ENCODE measurements at places on chromosomes 3 and 15. TPM values are rescaled to one million over a fixed set of nuclear protein-coding genes. Genes with fewer than 3 reads are reported as not detected.

DNA sequence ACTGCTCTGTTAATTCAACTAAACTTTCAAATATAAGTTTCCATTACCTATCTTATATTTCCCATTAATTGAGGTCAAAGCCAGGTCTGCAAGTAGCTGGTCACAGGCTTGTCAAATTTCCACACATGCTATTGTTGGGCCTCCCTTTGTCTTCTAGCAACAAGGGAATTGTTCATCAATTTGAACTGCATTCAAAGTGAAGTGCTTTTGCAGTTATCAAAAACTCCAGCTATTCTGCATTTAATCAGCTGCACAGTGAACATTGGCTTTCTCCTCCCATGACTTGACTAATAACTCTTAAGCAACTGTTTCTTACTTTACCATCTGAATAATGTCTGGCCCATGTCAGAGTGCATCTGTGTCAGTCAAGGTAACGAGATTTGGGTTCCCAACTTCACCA lies 198.4 kb downstream of the KCNH8 start:
- H3K4me3 ChIP-seq = no peak overlapping the region
- peaks cover 2% of the 10 kb centered on the region for H3K27me3 ChIP-seq
- no peak for DNase-seq
- no peak overlapping the region for H3K27ac ChIP-seq
- no peaks in the 10 kb centered on the region for H3K4me1 ChIP-seq

DNA sequence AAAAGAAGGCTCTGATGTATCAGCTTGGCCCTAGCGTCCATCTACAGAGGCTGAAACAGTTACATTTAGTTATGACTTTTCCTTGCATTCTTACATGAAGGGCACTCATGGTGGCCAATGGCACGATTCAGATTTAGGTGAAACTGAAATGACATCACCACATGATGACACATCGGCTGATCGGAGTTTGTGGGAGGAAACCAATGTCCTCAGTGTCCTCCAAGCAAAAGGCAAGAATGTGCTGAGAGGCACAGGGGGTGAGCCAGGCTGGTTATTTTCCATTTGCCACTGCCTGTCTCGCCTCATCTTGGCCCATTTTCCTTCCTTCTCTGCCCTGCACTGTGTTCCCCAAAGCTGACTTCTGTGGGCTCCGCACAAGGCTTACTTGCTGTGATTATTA lies 34.4 kb downstream of the TARS3 start:
- H3K4me3 ChIP-seq = no peak overlapping the region
- peaks cover 31% of the 10 kb centered on the region for H3K36me3 ChIP-seq
- DNase-seq = peak; percentile 61
- peaks cover 28% of the 10 kb centered on the region for H3K4me1 ChIP-seq
- no peaks in the 10 kb centered on the region for H3K27me3 ChIP-seq
- H3K27ac ChIP-seq = no peak overlapping the region

DNA sequence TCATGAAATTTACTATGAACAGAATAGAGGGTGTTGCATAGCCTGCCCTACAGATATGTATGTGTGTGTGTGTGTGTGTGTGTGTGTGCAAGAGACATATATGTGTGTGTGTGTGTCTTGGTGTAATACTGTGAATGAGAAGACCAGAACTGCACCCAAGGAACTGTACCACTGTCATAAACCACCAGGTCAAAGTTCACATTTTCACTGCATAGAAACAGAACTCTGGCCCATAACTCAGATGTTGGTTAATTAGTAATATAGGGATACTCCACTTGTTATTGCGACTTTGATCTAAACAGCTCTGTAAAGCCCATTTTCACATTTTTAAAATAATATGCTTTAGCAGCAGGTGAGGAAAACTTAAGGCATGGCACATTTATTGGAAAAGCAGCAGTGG lies 111.8 kb downstream of the IGF2BP2 start:
- no peak for DNase-seq
- peaks cover 10% of the 10 kb centered on the region for H3K27me3 ChIP-seq
- no peaks in the 10 kb centered on the region for H3K36me3 ChIP-seq
- H3K4me1 ChIP-seq = no peaks in the 10 kb centered on the region

- H3K4me1 ChIP-seq = peaks cover 26% of the 10 kb centered on the region
- no peak overlapping the region for H3K4me3 ChIP-seq
- peaks cover 5% of the 10 kb centered on the region for H3K27me3 ChIP-seq
Measured at GRCh38 chr3:197424674-197425484, 126.5 kb upstream of the DLG1 start.

GRCh38 chr15:90829942-90830440 lies 38.4 kb upstream of the FURIN start:
- no peaks in the 10 kb centered on the region for H3K27me3 ChIP-seq
- H3K36me3 ChIP-seq = no peaks in the 10 kb centered on the region
- H3K27ac ChIP-seq = peak overlapping the region; percentile 88
- DNase-seq = peak; percentile 86
- peaks cover 29% of the 10 kb centered on the region for H3K4me1 ChIP-seq

- no peaks in the 10 kb centered on the region for H3K36me3 ChIP-seq
- H3K4me3 ChIP-seq = no peak overlapping the region
- H3K27ac ChIP-seq = no peak overlapping the region
- no peaks in the 10 kb centered on the region for H3K27me3 ChIP-seq
- DNase-seq = no peak
- H3K4me1 ChIP-seq = no peaks in the 10 kb centered on the region
Measured at GRCh38 chr3:74393426-74393825, 221.0 kb downstream of the CNTN3 start.

DNA sequence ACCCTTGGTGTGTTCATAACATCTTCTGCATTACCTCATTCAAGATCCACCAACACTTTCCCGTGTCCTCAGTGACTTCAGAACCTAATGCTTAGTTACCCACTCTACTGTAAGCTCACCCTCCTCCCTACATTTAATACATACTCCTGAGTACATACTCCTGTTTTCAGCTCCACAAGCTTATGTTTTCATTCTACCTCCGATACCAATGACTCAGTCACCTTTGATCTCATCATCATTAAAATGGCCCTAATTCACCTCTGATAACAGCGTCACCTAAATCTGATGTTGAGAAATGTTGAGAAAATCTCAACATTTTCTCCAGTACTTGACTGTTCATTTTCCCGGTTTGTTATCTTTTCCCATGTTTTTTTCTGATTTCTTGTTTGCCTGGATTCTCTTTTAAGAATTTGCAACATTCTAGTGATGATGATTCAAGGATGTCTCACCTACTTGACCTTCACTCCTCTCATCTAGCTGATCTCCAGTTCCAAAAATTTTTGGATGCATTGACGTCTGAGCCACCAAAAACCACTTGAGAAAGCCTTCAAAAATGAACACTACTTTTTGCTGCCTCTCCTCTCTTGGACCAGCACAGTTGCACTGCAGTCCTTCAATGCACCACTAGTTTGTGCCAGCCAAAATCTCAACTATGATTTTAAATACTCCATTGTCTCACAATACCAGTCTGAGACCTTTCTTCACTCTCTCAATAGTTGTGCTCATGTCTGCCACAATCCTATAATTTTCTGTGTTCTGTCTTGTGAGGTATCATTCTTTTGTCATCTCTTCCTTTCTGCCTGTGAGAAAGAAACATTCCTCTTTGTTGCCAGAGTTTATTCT lies 220.7 kb upstream of the SEMA6D start:
- DNase-seq = no peak
- no peak overlapping the region for H3K4me3 ChIP-seq
- H3K4me1 ChIP-seq = no peaks in the 10 kb centered on the region
- peaks cover 1% of the 10 kb centered on the region for H3K27me3 ChIP-seq

DNA sequence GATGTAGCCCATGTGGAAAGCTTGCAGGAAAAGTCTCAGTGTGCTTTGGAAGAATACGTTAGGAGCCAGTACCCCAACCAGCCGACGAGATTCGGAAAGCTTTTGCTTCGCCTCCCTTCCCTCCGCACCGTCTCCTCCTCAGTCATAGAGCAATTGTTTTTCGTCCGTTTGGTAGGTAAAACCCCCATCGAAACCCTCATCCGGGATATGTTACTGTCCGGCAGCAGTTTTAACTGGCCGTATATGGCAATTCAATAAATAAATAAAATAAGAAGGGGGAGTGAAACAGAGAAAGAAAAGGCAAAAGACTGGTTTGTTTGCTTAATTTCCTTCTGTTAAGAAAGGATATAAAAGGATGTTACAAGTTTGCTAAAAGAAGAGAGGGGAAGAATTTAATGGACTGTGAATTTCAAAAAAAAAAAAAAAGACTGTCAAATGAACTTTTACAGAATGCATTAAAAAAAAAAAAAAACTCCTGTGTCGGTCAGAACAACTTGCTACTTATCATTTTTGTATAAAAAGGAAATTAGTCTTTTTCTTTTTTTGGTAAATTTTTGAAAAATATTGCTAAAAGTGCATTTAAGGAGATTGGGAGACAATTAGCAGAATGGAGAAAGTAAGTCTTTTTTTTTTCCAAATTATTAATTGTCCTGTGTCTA lies 7.0 kb downstream of the NR2F2 start:
- H3K4me3 ChIP-seq = no peak overlapping the region
- no peak overlapping the region for H3K27ac ChIP-seq
- peaks cover 7% of the 10 kb centered on the region for H3K36me3 ChIP-seq
- peaks cover 8% of the 10 kb centered on the region for H3K4me1 ChIP-seq
- H3K27me3 ChIP-seq = peaks cover 83% of the 10 kb centered on the region
- DNase-seq = no peak

- H3K4me3 ChIP-seq = no peak overlapping the region
- DNase-seq = no peak
- no peaks in the 10 kb centered on the region for H3K4me1 ChIP-seq
- H3K36me3 ChIP-seq = no peaks in the 10 kb centered on the region
- no peak overlapping the region for H3K27ac ChIP-seq
- H3K27me3 ChIP-seq = peaks cover 2% of the 10 kb centered on the region
Measured at GRCh38 chr3:185065059-185065458, 87.8 kb downstream of the C3orf70 start.

DNA sequence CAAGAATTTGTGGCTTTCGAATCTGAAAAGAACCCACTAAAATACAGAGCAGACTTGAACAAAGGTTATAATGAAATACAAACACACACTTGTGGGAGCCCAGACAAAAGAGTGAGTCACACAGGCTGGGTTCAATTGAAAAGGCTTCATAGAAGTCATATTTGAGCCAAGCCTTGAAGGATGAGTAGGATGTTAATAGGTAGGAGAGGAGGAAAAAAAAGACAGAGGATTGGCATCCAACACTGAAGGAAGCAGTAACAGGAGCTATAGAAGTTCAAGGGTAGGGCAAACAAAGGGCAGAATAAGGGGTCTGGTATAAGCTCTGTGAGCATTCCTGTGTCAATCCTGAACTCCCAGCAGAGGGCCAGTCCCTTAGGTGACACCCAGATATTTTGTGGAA lies 325.4 kb downstream of the FOXP1 start:
- no peak overlapping the region for H3K4me3 ChIP-seq
- H3K27me3 ChIP-seq = no peaks in the 10 kb centered on the region
- H3K4me1 ChIP-seq = peaks cover 73% of the 10 kb centered on the region

GRCh38 chr15:39741258-39741657 lies 41.4 kb downstream of the FSIP1 start:
- DNase-seq = no peak
- no peaks in the 10 kb centered on the region for H3K36me3 ChIP-seq
- H3K27ac ChIP-seq = no peak overlapping the region
- no peak overlapping the region for H3K4me3 ChIP-seq
- H3K27me3 ChIP-seq = peaks cover 4% of the 10 kb centered on the region

DNA sequence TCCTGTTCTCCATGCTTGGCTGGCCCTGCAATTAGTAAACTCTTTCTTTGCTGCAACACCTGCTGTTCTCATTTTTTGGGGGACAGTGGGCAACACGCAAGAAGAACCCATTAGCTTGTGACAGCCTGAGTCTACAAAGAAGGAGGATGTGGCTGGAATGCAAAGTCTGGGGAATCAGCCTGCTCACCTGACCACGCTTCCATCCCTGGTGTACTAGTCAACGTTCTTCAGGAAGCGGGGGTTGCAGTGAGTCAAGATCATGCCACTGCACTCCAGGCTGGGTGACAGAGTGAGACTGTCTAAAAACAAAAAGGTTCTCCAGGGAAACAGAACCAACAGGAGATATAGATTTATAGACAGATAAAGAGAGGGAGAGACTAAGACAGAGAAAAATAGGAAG lies 27.7 kb upstream of the KBTBD12 start:
- peaks cover 4% of the 10 kb centered on the region for H3K27me3 ChIP-seq
- peaks cover 6% of the 10 kb centered on the region for H3K36me3 ChIP-seq
- H3K4me3 ChIP-seq = no peak overlapping the region
- H3K4me1 ChIP-seq = peaks cover 8% of the 10 kb centered on the region

GRCh38 chr3:136661282-136661681 lies 90.9 kb downstream of the STAG1 start:
- no peak overlapping the region for H3K4me3 ChIP-seq
- H3K27ac ChIP-seq = no peak overlapping the region

GRCh38 chr15:64779630-64780029 lies 4.2 kb upstream of the RBPMS2 start:
- peaks cover 3% of the 10 kb centered on the region for H3K4me1 ChIP-seq
- DNase-seq = no peak
- H3K27me3 ChIP-seq = peaks cover 21% of the 10 kb centered on the region

GRCh38 chr15:72135719-72136118 lies 17.5 kb downstream of the SENP8 start:
- H3K36me3 ChIP-seq = no peaks in the 10 kb centered on the region
- no peak overlapping the region for H3K27ac ChIP-seq
- H3K4me3 ChIP-seq = no peak overlapping the region
- no peak for DNase-seq
- H3K4me1 ChIP-seq = no peaks in the 10 kb centered on the region

DNA sequence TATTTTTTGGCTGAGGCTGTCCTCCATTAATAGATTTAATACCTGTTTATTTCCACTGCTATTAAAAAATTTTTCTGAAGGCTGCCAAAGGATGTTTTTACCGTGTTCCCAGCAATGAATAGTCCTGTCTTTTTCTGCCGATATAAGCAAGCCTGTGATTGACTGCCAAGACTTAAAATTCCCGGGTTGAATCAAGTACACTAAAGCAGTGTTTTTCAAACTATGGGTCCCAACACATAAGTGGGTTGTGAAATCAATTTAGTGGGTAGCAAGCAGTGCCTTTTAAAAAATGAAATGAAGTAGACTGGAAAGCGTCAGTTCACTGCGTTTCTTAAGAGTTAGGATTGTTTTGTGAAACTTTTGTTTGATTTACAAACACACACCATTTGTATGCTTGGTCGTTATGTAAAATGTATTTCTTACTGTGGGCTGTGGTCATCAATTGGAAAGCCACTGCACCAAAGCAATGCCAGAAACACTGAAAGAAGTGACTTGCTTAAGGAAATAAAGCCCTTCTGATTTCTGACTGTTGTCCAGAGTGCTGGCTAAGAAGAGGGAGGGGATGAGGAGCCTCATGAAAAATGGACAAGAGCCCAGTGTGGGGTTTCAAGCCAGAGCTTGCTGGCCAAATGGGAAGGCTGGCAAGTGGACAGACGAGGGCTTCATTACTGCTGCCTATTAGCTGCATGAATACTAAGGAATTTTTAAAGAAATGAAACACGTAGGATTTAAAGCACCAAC lies 206.0 kb downstream of the THRB start:
- no peak overlapping the region for H3K4me3 ChIP-seq
- H3K27me3 ChIP-seq = no peaks in the 10 kb centered on the region
- H3K4me1 ChIP-seq = no peaks in the 10 kb centered on the region
- H3K27ac ChIP-seq = no peak overlapping the region
- no peaks in the 10 kb centered on the region for H3K36me3 ChIP-seq

- H3K27me3 ChIP-seq = no peaks in the 10 kb centered on the region
- no peak overlapping the region for H3K4me3 ChIP-seq
- no peak overlapping the region for H3K27ac ChIP-seq
- peaks cover 29% of the 10 kb centered on the region for H3K4me1 ChIP-seq
Measured at GRCh38 chr3:112734171-112734570, 93.2 kb upstream of the CCDC80 start.

- no peaks in the 10 kb centered on the region for H3K36me3 ChIP-seq
- H3K4me1 ChIP-seq = peaks cover 3% of the 10 kb centered on the region
- no peak overlapping the region for H3K4me3 ChIP-seq
- no peaks in the 10 kb centered on the region for H3K27me3 ChIP-seq
Measured at GRCh38 chr15:98443526-98443925, 204.8 kb upstream of the IGF1R start.

The ATP13A4 gene
- total RNA-seq = 2.8 TPM

The CSPG4 gene
- not detected for total RNA-seq

The RTP4 gene
- 3.4 TPM for total RNA-seq

The STAC gene
- not detected for total RNA-seq

The SOX2 gene
- not detected for total RNA-seq

The ZBTB38 gene
- 21.2 TPM for total RNA-seq

The SLC12A6 gene
- 24.8 TPM for total RNA-seq

The KCNMB2 gene
- total RNA-seq = not detected

Measured in activated CD8-positive, alpha-beta T cell treated with anti-CD3 and anti-CD28 coated beads for 36 hours (primary cell).